Activated CD8-positive, alpha-beta memory T cell treated with anti-CD3 and anti-CD28 coated beads, Interleukin-2, amount 10 ng/mL, durations not matched to agents 7 days and 5 days (primary cell): ENCODE measurements at places on chromosomes 1 and 21. TPM values are rescaled to one million over a fixed set of nuclear protein-coding genes. Genes with fewer than 3 reads are reported as not detected.

The SLC30A2 gene
- total RNA-seq: not detected

The CFHR3 gene
- total RNA-seq: not detected

The TMEM125 gene
- not detected for total RNA-seq

The SLC37A1 gene
- total RNA-seq: 14.0 TPM

The CYP2J2 gene
- 4.5 TPM for total RNA-seq

The MMP23B gene
- total RNA-seq: 0.79 TPM

The LTN1 gene
- total RNA-seq: 27.1 TPM

The ABCG1 gene
- 6.7 TPM for total RNA-seq

The LCE2B gene
- not detected for total RNA-seq

The PIK3R3 gene
- total RNA-seq: 6.7 TPM

The NUF2 gene
- 82.9 TPM for total RNA-seq

The SPTA1 gene
- not detected for total RNA-seq

The EFNA4 gene
- 5.3 TPM for total RNA-seq

The DIO1 gene
- total RNA-seq: not detected

The ZNF648 gene
- total RNA-seq: not detected
